Stimulated activated naive CD4-positive, alpha-beta T cell treated with Interleukin-2 at 50 U/mL for 16 hours (primary cell): ENCODE measurements at places on chromosomes 13 and 19.

DNA sequence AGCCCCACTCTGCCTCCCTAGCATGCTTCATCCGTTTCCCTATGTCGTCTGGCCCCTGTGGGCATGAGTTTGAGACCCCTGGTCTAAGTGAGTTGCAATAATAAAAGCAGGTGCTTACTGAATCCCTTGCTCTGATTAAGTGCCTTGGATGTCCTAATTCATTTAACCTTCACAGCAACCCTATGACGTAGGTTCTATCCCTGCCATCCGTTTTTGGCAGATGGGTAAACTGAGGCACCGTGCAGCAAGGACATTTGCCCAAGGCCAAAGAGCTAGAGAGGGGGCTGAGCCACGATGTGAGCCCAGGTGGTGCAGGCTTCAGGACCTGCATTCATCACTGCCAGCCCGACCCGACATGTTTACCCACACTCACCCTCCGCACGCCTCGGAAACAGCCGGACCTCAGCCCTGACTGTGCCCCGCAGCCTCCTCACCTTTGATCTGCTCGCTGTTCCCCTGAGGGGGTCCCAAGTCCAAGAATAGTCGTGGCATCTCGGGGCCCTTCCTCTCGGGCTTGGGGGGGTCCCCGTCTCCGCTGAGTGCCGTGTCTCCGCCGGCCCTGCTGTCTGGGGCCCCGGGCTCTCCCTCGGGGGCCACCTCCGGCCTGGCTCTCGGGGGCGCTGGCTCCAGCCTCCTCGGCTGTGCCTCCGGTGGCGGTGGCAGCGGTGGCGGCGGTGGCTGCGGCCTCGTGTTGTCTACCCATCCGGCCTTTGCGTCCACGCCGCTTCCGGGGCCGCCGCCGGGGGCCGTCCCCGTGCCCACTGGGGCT, 14.5 kb downstream of the LMTK3 start:
- DNase-seq: no peak

DNA sequence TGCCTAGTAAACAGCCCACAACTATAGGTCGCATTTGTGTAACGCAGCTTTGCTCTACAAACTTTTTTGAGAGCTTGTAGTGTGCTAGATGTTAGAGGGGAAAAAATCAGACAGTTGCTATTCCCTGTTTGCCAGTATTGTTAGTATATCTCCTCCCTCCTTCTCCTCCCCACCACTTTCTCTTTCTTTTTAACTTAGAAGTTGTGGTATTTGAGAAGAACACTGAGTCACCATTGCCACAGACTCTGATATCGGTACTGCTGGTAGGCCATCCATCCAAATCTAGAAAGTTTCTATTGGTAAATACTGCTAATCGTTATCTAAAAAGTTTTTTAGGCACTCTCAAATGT, 666 bp downstream of the POMP start:
- DNase-seq: no peak

- DNase-seq: no peak
Measured at GRCh38 chr19:55146705-55147273, 2.2 kb downstream of the TNNT1 start.

DNA sequence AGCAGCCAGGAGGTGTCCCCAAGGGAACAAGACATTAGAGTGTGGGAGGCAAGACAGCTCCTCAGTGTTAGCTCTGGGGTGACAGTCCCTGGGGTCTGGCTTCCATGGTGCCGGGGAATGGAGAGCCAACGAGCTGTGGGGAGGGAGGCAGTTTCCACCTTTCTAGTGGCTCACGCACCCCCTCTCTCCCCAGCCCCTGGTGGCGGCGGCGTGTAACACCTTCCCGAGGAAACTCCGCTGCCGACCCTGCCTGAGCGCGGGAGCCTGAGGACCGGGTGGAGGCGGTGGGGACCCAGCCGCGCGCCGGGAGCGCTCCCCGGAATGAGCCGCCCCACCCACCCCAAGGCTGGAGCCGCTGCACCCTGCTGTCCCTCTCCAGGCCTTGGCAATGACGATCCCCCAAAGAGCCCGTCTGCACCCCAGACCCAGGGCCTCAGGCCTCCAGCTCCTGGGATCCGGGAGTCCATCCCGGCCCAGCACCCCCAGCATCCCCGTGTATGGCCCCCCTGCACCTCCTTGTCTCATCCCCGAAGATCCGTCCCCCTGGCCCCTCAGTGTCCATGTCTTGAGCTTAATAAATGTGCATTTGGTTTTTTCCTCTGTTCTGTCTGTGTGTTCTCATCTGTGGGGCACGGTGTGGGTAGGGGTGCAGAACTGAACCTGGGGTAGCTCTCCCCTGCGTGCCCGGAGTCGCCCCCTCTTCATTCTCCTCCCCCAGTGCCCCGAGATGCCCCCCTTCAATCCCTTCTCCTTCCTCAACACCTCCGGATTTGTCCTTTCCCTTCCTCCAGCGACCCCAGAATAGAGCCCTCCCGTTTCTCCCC, 622 bp upstream of the FXYD5 start:
- DNase-seq: peak; percentile 70

DNA sequence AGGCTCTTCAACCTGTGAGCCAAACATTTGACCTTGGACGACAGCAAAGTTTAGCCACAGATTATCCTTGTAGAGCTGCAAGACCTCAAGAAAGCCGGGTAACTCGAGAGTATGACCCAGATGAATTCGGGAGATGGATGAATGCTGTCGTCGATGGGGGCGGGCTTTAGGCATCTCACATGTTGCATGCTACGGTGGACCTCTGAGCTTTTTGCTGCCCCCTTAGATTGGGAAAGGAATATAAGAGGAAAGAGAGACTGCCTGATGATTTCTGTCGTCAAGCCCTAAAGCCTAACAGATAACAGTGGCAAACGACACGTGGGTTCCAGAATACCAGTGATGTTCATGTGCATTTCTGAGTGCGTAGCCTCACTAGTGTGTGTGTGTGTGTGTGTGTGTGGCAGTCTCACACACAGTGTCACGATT, 730 bp upstream of the ABCC4 start:
- DNase-seq: no peak
